ENCODE measurements at places on chromosomes 1 and 21.

DNA sequence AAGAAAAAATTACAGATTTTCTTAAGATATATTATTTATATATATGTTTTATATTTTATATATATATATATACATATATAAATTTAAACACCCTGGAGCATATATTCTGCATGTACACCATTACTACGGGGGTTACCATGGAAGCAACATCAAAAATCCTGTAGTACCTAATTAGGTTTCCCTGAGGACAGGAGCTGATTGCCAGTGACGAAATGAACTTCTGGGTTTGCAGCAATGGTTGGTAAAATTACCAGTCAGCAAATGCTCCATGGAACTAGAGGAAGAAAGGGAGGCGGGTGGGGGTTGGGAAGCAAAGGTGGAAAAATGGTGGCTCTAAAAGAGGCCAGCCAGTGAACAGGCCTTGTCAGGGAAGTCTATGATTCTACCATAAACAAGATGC is 89.5 kb downstream of the KCNN3 start:
- no peak for DNase-seq

- no peak for DNase-seq
These were observed 20.2 kb downstream of the DHRS3 start for GRCh38 chr1:12597792-12598191.

- no peak for DNase-seq
These were observed 51.0 kb upstream of the OLFM3 start for GRCh38 chr1:102047724-102048123.

DNA sequence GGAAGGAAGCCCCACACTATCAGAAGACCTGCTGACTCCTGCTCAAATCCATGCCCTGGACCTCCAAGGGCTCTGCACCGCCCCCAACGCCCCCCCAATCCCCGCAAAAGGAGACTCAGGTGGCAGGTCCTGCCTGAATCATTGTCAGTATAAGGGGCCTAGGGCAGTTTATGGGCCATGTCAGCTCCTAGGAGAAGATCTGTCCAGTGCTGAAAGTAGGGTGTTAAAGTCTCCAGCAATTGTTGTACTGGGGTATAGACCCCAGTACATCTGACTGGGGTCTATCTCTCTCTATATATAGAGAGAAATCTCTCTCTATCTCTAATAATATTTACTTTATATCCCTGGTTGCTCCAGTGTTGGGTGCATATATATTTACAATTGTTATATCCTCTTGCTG is 12.1 kb upstream of the OLIG2 start:
- no peak for DNase-seq

DNA sequence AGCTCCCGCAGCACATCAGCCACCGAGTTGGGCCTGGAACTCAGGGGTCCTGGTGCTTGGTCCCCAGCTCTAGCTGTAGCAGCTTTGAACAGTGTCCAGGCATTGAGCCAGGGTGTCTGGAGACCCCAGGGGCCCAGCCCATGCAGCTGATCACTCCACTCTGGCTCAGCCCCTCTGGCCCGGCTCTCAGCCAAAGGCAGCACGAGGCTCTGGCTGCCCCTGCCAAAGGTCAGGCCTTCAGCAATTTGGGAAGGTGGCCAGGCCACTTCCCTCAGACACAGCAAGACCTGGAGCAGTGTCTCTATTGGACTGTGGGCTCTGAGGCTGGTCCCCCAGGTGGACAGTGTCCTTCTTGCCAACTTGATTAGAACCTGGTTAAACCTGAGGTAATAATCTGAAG is 34.4 kb upstream of the RNF19B start:
- no peak for DNase-seq

- no peak for DNase-seq
These were observed 148.6 kb upstream of the WNT4 start for GRCh38 chr1:22291494-22291893.

DNA sequence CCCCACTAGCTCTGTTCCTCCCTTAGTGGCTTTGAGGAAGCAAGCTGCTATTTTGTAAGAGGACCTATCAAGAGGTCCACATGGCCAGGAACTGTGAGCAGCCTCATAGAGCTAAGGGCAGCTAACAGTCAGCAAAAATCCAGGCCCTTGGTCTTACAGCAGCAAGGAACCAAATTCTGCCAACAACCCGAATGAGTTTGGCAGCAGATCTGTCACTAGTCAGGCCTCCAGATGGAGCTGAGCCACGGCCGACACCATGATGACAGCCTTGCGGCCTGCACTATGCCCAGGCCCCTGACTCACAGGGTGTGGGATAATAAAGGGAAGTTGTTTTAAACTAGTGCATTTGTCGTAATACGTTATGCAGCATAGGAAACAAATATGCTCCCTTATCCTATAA is 28.0 kb upstream of the H3-3A start:
- DNase-seq = no peak

GRCh38 chr21:43835050-43835449 is 30.0 kb upstream of the AGPAT3 start:
- DNase-seq = no peak

- DNase-seq = no peak
These were observed 49.8 kb upstream of the MROH9 start for GRCh38 chr1:170885551-170885950.

GRCh38 chr1:203072002-203072602 is 13.7 kb downstream of the MYOG start:
- DNase-seq = no peak

- DNase-seq = no peak
These were observed 121.8 kb downstream of the HMGB4 start for GRCh38 chr1:33985656-33986055.

DNA sequence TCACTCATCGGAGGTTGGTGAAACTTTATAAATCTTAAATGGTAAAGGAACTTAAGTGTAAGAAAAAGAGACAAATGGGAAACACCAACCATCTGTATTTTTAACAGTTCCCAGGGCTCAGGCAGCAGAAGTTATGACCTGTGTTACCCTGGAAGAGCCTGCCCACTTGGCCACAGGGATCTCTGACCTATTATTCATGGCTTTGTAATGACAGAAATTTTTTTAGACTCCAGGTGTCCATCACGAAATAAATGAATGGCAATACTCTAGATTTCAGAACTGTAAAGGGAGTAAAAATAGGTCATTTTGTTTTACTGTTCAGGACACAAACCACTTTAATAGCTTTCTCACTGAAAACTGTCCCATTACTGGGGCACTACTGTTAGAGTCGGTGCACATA is 389.8 kb downstream of the VAV3 start:
- no peak for DNase-seq
